ENCODE measurements at places on chromosomes 16 and 17.
A peak's percentile ranks its signal among the peaks of the same experiment; 100 is the strongest.

DNA sequence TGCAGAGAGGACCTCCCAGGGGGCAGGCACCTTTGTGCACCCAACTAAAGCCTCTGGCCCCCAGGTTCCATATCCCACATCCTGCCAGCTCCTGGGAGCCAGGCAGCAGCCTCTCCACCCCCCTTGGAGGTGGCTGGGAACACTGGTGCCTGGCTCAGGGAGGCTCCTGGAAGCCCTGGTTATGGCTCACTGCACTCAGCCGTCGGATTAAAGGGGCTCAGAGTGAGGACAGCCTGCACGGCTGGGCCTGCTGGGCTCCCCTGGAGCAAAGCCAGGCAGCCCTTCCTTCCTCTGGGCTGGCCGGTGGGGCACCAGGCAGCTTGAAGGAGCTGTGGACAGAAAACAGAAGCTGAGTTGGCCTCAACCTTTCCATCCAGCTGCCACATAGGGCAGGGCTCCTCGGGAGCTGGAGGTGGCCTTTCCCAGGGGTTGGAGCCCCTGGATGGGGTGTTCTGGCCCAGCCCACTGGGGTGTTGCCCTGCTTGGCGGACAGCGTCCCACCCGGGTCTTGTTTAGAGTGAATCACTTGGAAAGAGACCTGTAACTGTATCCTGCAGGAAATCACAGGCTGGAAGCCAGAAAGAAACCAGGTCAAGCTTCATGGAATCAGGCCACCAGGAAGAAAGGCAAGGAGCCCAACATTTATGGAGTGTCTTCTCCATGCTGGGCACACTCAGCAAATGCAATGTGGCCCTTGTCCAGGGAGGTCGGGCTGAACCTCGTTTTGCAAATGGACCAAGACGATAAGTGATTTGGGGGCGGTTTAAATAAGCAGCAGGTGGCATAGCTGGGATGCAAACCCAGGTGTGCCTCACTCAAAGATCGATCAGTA is 253.3 kb downstream of the SOX9 start:
- no peak for DNase-seq

GRCh38 chr16:74117798-74118197 is 178.8 kb upstream of the PSMD7 start:
- no peak for DNase-seq

GRCh38 chr17:49969795-49970389 is 902 bp downstream of the DLX4 start:
- DNase-seq = no peak

DNA sequence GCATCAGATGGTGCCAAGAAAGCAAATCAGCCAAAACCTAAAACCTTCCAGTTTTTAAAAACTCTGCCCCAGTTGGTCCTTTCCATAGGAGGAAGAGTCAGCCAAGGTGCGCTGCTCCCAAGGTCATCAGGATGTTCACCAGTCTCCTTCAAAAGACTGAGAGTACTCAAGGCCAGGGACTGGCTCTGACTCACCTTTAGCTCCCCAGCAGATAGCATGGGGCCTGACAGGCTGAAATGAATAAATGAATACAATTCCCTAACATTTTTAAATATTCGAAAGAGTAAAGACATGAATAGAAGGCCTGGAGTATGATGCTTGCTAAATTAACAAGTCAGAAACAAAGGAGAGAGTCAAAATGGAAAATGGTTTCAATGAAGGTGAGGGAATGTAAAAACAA is 19.2 kb downstream of the EFTUD2 start:
- no peak for DNase-seq

DNA sequence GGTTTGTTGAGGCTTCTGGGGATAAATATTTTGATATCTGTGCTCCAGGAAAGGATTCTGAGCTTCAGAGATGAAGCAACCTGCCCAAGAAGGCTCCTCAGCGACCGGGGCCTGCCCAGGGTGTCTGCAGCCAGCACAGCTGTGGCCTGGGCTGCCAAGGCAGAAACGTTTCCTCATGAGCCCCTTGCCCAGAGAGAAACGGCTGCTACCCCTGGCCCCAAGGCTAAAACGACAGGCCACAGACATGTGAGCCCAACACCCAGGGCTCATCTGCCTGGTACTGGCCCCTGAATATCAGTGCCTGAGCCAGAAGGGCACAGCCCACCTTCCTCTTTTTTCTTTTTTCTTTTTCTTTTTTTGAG is 45.4 kb upstream of the RASD1 start:
- DNase-seq = no peak

- DNase-seq = no peak
Observed at GRCh38 chr17:56832446-56832845, 1.3 kb downstream of the C17orf67 start.

GRCh38 chr16:30896889-30897733 is 697 bp downstream of the CTF1 start:
- DNase-seq = peak; percentile 79
